ENCODE measurements at places on chromosomes 11 and 22. TPM values are rescaled to one million over a fixed set of nuclear protein-coding genes. Genes with fewer than 3 reads are reported as not detected.

Gene MMP7
- 0.18 TPM for polyA plus RNA-seq

Gene SLC43A1
- 4.0 TPM for polyA plus RNA-seq

Gene FADS1
- polyA plus RNA-seq, result 92.9 TPM

Gene SYT7
- 51.4 TPM for polyA plus RNA-seq

Gene APOA4
- polyA plus RNA-seq, result not detected

Gene CYTH4
- polyA plus RNA-seq, result 6.7 TPM

Gene UBTFL1
- polyA plus RNA-seq, result not detected

Gene OR2D2
- polyA plus RNA-seq, result not detected

Gene OR2AG2
- polyA plus RNA-seq, result 0.14 TPM

Gene PKP3
- 1.3 TPM for polyA plus RNA-seq

Gene SLC22A6
- 12.2 TPM for polyA plus RNA-seq

Gene TEX54
- polyA plus RNA-seq, result 0.57 TPM

Gene EEF1G
- 2,100 TPM for polyA plus RNA-seq

Gene OR10D3
- polyA plus RNA-seq, result not detected

Gene MRGPRF
- polyA plus RNA-seq, result 12.0 TPM

DNA sequence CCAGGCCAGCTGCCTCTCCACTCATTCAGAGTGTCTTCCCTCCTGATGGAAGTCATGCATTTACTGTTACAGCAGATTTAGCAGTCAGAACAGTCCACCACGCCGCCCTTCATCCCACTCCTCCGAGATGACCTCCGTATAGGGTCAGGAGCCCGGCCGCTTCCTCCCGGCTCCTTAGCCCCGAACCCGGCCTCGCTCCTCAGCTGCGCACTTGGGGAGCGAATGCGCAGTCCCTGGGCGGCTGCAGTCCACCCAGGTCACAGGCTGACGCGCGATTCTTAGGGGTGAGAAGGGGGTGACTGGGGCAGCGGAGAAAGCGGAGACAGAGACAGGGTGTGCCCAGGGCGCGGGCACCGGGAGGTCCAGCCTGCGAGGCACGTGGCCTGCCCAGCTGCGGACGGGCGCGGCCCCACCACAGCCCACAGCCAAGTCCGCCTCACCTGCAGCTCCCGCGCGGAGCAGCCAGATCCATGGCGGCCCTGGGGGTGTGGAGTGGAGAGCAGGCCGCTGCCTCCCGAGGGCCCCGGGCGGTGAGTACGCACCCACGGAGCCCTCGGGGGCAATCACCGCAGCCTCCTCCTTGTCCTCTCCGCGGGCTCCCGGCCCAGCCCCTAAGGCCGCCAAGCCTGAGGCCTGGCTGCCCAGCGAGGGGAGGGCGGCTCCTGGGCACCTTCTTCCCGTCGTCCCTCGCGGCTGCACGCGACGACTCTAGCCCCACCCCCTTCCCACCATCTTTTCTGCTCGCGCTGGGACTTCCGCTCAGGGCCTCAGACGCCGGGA, 286.6 kb downstream of the BRD1 start:
- no peak for DNase-seq

DNA sequence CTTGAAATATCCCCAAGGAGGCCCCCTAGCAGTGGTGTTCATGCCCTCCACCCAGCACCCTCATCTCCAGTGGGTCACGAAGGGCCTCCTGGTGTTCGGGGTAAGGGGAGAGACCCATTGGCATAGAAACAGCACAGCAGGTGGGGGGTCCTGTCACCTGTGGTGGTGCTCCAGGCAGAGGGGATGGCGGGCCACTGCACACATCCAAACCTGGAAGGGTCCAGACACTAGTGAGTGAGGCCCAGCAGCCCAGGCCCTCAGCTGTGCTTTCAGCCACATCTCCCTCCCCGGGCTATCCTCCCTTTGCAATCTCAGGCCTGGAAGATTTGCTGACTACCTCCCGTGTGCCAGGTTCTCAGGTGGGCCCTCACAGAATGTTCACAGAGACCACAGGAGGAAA, 59.4 kb upstream of the LYVE1 start:
- no peak for DNase-seq

- no peak for DNase-seq
Observed at GRCh38 chr11:76008474-76008873, 193.5 kb downstream of the UVRAG start.

DNA sequence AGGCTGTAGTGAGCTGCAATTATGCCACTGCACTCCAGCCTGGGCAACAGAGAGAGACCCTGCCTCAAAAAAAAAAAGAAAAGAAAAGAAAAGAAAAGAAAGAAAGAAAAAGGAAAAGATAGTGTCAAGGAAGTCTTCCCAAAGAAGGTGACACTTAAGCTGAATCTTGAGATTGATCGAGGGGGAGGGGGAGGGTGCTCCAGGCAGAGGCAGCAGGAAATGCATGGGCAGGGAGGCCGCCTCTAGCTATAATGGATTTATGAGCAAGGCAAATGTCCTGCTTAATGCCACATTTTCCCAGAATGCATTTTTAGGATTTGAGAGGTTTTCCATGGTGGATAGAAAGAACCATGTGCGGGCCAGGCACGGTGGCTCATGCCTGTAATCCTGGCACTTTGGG, 13.8 kb upstream of the DDB2 start:
- no peak for DNase-seq

DNA sequence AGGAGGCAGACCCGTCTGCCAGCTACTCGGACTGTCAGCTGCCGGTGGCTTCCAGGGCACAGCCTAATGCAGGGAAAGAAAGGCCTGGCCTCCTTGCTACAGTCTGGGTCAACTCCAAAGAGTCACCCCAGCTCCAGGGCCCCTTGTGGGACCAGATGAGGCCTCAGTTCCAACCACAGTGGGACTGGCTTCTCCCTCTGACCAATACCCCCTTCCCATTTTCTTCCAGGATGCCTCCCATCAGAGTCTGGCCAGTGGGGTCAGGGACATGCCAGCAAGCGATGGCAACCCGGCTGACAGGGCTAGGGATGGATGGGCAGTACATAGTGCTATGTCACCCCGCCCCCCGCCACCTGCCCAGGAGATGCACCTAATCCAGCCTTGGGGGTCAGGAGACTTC, 36.6 kb downstream of the RPUSD4 start:
- no peak for DNase-seq

DNA sequence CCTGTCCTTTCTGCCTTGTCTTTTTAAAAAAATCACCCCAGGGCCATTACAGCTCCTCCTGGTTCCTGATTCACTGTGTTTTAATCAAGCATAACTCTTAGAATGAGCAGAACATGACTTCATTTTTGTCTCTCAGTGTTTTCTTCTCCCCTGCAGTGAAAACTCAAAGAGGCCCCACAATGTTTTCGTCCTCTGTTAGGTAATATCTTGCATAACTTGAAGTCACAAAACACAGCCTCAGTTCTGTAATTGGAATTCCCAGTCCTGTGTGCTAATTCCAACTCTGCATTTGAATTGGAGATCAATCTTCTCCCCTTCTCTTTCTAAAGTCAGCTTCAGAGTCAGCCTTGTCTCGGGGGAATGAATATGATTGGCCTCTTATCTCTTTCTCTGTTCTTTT, 186.5 kb upstream of the NAV2 start:
- no peak for DNase-seq

DNA sequence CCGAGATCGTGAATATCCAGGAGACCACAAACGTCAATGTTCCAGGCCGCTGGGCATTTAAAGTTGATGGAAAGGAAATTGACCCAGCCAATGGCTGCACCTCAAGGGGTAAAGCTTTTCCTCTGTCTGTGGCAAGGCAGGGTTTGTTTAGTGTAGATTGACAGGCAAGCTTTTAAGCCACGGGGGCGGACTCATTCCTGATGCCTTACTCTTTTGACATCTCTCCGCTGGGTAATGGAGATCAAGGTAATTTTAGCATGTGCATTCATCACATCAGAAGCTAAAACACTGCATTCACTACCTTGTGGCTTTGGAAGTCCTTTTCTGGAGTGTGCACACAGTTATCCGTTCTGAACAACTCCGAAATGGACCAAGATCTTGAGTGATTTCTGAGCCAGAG, 12.6 kb downstream of the TECTA start:
- DNase-seq, result no peak

- DNase-seq, result no peak
Observed at GRCh38 chr22:19022755-19023154, 86.7 kb upstream of the PRODH start.

DNA sequence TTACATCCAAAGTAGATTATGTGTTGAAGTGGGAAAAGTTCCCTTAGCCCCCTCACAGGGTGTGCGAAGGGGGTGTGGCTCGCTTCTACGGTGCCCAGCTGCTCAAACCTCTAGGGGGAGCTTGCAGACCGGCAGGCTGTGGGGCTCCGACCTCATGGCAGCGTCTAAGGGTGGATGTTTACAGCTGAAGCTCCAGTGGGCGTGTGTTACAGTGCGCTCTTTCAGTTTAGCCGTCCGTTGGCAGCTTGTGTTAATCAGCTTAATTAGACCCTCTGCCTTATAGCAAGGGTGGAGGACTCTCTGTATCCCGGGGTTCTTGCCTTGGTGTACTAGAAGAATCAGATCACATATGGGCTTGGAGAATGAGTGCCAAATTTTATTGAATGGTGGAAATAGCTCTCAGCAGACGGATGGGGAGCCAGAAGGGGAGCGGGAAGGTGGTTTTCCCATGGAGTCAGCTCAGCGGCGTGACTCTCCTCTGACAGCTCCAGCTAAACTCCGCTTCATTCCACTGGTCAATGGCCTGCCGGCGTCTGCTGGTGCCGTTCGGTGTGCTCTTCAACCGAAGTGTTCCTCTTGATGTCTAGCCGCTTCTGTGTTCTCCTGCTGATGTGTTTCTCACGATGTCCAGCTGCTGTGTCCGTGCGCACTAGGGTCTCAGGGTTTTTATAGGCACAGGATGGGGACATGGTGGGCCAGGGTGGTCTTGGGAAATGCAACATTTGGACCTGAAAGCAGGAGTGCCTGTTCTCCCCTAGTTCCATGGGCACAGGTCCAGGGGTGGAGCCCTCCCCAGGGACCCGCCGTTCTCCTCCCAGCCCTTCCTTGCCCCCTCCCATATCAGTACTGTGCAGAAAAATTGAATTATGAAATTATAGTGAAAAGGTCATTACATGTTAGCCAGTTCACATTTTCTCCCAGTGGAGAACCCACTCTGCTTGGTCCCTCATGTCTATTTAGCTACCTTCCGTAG, 28.6 kb upstream of the OR10G7 start:
- DNase-seq, result peak; percentile 82

DNA sequence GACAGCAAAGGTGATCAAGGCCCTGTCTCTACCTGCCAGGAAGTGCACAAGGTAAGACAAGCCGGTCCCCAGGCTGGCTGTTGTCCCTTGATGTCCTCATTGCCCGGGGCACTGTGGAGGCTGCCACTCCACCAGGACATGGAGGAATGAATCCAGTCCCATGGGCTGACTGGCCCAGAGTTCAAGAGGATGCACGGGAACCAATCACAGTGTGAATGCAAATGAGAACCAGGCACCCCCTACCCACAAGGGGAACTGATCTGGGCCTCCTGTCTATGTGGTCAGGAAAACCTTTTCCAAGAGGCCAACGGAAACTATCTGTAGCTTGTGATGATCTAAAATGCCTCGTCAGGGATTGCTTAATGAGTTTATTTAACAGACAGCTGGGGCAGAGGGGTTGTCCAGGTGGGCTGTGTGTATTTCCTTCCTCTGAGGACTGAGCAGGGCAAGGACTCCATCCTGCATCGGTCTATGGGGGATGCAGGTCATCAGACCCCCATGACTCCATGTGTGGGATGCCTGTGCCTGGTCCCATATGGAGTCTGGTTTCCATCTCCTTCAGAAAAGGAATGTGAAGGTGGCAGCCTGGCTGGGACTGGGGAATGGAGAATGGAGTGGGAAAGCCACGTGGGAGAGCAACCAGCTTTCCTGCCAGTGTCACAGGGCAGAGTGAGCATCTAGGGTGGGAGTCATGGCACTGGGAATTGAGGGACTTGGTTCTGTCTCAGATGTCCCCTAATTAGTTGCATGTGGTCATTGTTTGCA, 60.5 kb downstream of the CD82 start:
- no peak for DNase-seq

- DNase-seq, result no peak
Observed at GRCh38 chr11:64894070-64894811, 15.8 kb upstream of the EHD1 start.

DNA sequence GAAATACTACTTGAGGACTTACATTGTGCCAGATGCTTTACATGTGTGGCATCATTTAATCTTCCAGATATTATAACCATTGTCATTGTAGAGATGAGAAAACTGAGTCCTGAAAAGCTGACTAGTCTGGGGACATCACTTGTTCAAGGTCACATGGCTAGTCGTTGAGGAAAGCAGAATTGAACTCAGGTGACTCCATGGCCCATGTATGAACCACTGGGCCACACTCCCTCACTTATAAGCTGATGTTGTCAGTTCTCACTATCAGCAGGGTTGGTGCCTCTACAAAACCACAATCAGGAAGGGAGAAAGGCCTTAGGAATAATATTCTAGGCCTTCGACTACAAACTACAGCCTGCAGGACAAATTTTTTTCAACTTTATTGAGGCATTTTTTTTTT, 26.1 kb upstream of the ADA2 start:
- no peak for DNase-seq

- DNase-seq, result no peak
Observed at GRCh38 chr22:44805711-44806110, 53.3 kb downstream of the ARHGAP8 start.

GRCh38 chr11:122100756-122101080, 15.3 kb downstream of the BLID start:
- peak; percentile 91 for DNase-seq

DNA sequence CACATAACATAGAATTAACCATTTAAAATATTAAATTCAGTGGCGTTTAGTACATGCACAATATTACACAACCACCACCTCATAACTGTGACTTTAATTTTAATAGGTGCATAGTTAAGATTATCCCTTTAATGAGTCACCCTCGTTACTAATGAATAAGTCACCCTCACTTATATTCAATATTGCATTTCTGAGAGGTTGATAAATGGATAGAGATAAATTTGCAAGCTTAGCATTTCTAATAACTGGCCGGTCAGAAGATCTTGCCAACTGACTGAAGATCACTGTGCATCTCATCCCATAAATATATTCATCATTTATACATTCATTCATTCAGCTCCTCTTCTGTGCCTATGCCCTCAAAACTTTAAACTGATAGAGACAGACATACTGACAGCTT, 243.7 kb downstream of the TTC28 start:
- DNase-seq, result no peak

- no peak for DNase-seq
Observed at GRCh38 chr11:134521001-134521400, 109.0 kb upstream of the B3GAT1 start.

GRCh38 chr22:32335471-32335870, 22.2 kb upstream of the RFPL3 start:
- DNase-seq, result no peak

DNA sequence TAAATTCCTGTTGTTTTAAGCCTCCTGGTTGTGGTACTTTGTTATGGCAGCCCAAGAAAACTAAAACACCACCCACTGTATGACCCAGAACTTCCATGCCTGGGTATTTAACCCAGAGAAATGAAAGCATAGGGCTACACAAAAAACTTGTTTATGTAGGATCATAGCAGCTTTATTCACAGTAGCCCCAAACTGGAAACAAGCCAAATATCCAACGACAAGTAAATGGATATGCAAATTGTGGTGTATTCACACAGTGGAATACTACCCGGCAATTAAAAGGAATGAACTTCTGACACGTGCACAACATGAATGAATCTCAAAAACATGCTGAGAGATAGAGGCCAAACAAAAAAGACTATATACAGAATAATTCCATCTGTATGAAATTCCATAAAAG, 62.2 kb upstream of the NAV2 start:
- DNase-seq, result peak; percentile 62
